ENCODE measurements at places on chromosomes 16 and 17.
A peak's percentile ranks its signal among the peaks of the same experiment; 100 is the strongest.

DNA sequence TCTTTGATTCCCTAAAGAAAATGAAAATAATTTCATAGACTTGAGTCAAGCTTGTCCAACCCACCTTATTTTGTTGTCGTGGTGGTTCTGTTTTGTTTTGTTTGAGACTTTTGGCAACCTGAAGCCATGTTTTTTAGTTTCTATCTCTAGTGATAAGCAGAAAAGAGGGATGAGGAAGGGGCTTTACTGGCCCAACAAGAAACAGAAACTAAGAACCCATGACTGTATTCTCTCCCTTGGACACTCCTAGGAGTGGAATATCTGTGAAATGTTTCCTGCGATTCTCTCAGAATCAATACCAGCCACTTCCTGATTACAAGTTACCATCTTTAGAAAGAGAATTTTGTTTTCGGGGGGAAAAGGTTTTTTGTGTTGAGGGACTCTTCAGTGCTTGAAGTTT lies 207.5 kb downstream of the PRKCA start:
- no peak for DNase-seq

DNA sequence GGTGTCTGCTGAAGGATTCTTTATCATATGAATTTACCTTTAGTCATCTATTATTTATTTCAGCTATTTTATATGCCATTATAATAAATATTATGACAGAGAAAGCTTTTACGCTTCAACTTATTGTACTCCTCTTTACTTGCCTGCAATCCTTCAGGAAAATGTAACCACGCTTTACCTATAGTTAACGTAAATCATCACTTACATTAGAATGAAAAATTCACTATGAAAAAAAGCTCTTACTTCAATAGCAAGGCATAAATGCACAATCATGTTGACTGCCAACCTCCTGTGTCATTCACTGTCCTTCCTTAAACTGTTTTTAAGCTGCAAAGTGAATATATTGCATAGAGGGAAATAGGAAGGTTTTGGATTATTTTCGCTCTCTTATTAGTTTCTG lies 277.9 kb downstream of the WWOX start:
- no peak for DNase-seq

- DNase-seq, result no peak
Measured at GRCh38 chr17:21542070-21542469, 150.3 kb upstream of the KCNJ18 start.

- DNase-seq, result peak; percentile 93
Measured at GRCh38 chr17:18025945-18026776, 12.8 kb downstream of the ATPAF2 start.

- no peak for DNase-seq
Measured at GRCh38 chr17:57890857-57891232, 41.0 kb upstream of the MRPS23 start.

All from HFFc6 (cell line).